ENCODE measurements at places on chromosomes 1 and 21. TPM values are rescaled to one million over a fixed set of nuclear protein-coding genes. Genes with fewer than 3 reads are reported as not detected.

DNA sequence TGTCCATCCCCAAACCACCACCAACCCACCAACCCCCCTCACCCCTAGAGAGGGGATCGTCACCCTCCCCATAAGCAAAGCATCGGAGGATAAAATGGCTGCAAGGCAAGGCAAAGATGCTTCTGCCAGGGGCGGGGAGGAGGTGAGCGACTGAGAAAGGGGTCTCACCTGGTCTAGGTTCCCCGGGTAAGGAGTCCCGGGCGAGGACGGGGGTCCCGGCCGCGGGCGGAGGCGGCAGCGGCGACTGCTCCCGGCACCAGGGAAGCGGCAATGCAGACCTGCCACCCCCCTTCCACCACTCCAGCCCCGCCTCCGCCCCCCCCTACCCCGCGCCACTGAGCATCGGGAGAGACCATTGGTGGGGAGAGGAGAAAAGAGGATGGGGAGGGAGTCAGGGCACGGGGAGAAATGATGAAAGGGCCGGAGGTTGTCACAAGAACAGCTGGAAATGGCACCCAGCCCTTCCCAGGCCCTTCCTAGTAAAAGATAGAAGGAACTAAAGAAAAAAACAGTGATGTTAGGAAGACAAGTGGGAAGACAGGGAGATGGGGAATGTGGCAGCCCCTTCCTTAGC, at the start of gene SV2A:
Gene SV2A, minus strand, starts transcription at position 274 of the 574 bp plus-strand sequence. CDS start 4,004 bp downstream, outside the sequence.
- DNase-seq: no peak

- no peak for DNase-seq
Measured at GRCh38 chr21:32163386-32163785, 115.5 kb downstream of the MIS18A start.

GRCh38 chr1:41941381-41941780, 22.7 kb upstream of the HIVEP3 start:
- DNase-seq: no peak

GRCh38 chr1:88935522-88936222, 44.3 kb upstream of the GTF2B start:
- DNase-seq: no peak

DNA sequence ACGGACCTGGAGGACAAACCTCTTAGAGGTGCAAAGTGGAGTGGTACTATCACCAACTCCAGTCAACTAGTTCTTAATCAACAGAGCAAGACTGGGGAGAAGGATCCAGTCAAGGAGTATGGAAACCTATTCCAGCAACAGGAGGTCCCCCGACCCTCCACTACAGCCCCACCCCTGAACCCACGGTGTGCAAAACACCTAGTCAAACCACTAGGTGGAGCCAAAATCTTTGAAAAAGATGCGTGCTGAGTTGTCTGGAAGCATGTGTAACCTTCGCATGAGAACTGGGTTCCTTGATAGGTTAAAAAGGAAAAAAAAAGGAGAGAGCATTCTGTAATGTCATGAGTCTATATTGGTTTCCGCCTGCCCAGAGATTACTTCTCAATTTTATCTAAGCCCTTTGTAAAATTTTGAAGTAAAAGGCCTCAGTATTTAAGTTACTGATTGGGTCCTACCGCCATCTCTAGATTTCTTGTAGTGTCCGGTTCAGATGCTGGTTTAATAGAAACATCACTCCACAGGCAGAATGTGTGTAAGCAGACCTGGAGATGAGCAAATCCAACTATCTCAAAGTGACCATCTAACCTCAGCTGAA, 81.9 kb upstream of the HAO2 start:
- DNase-seq: no peak

DNA sequence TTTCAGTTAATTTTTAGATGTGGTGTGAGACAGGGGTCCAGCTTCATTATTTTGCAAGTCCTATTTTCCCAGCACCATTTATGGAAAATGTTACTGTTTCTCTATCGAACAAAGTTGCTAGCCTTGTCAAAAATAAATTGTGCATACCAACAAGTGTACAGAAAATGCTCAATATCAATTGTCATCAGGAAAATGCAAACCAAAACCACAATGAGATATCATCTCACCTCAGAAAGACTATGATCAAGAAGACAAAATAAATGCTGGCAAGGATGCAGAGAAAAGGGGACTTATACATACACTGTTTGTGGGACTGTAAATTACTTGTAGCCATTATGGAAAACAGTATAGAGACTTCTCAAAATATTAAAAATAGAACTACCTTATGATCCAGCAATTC, 54.8 kb downstream of the VCAM1 start:
- DNase-seq: no peak

- no peak for DNase-seq
Measured at GRCh38 chr1:119139857-119140176, 636 bp downstream of the WARS2 start.

Gene PTPN22
- 29.3 TPM for total RNA-seq

Gene HFM1
- 0.89 TPM for total RNA-seq

Gene CLIC6
- 1.3 TPM for total RNA-seq

Gene PTGFRN
- 11.7 TPM for total RNA-seq

All from spleen (tissue), 13 donors.